ENCODE measurements at places on chromosomes 16 and 17.

DNA sequence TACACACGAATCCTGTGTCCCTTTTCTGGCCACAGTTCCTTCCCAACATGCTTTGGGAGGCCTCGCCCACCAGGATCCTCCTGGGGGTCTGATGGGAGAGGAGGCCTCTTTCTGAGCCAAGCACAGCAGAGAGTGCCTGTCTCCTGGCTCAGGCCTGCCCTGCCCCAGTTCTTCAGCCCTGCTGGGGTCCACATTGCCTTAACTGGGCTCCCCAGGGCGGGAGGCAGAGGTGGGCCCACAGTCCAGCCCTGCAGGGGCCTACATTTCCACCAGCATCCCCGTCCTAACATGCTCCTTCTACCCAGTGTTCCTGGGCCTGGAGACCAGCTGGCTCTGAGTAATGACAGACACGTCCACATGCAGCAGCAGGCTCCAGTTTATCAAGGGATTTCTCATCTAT lies 29.6 kb downstream of the WNT9B start:
- no peak for DNase-seq

DNA sequence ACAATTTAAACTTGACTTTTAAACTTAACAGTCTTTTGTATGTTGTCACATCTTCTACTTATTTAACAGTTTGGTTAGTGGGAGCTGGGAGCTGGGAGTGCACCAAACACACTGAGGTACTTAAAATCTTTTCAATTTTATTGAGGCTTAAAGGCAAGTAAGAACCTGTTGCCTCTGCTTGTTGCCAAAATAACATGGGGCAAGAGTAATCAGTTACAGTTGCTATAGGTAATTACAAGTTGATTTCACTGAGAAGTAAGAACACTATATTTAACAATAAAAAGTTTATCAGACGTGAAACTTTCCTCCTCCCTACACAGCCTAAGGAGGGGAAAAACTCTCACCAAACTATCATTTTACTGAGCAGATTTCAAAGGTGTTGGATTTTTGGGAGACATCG lies 135.2 kb downstream of the FTO start:
- no peak for DNase-seq

GRCh38 chr17:784143-784542 lies 2.0 kb downstream of the MRM3 start:
- no peak for DNase-seq

DNA sequence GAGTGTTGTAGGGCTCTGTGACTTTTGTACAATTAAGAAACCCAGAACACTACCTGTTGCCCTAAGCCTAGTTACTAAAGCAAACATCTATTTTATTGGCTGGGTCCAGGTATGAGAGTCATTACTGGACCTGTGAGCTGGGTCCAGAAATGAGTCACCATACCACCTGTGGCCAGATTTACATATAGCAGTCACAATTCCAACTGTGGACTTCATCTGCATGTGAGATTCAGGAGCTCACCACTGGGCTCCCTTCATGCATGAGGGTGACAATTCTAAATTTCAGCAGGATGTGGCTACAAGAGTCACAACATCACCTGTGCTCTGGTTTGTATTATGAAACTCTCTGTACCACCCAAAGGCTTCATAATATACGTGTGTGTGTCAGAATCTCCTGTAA lies 2038.0 kb downstream of the TP53TG3F start:
- no peak for DNase-seq

GRCh38 chr17:53219821-53220220 lies 602.9 kb upstream of the KIF2B start:
- no peak for DNase-seq

- DNase-seq = no peak
Measured at GRCh38 chr17:35315283-35315682, 58.1 kb downstream of the SLFN11 start.

DNA sequence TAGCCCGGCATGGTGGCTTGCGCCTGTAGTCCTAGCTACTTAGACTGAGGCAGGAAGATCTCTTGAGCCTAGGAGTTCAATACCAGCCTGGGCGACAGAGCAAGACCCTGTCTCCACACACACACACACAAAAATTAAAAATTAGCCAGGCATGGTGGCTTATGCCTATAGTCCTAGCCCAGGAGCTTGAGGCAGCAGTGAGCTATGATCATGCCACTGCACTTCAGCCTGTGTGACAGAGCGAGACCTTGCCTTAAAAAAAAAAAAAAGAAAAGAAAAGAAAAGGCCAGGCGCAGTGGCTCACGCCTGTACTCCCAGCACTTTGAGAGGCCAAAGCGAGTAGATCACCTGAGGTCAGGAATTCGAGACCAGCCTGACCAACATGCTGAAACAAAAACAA lies 23.9 kb downstream of the C17orf75 start:
- DNase-seq = no peak

DNA sequence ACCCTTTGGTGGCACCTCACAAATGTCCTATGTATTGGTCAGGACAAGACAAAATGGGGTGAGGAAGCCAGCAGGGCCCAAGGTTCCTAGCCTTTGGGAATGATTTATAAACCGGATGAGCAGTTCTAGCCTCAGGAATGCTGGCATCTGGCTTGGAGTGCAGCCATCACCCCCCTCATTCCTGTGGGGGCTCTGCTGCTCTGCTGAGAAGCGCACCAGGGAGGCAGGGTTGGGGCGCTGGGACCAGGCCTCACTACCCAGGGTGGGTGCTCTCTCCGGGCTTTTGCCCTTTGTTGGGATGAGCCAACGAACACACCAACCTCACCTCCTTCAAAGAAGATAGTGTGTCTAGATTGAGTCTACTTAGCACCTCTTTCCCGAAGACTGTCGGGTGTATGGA lies 39.2 kb downstream of the TMEM11 start:
- DNase-seq = no peak

DNA sequence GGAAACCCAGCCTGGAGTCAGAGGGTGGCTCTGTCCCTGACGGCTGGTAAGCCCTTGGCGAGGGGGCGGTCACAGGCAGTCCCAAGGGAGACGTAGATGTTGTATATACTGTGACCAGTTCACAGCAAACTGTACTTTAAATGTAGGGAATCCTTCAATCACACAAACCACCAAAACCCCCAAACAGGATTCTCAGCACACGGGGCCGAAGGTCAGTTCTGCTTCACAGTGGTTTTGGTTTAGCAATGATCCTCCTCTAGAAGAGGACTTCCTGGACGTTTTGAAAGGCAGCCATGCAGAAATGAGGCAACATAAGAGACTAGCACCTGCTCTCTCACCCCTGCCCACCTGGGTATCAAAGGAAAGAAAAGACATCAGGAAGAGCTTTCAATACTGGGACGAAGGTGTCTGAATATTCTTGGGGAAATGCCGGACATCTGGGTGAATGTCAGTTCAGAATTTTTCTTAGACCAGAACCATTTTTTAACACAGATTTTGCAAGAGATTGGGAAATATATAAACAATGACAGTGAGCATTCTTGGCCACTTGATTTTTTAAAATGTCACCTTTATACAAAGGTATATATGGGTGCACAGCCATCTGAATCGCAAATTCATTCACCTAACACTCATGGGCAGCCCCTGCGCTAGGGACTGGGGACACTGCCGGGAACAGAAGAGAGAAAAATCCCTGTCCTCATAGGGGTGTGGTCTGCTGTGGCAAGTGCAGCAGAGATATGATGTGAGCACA lies 74.2 kb downstream of the CRISPLD2 start:
- no peak for DNase-seq

- DNase-seq = no peak
Measured at GRCh38 chr17:81460856-81461460, 51.6 kb downstream of the ACTG1 start.

DNA sequence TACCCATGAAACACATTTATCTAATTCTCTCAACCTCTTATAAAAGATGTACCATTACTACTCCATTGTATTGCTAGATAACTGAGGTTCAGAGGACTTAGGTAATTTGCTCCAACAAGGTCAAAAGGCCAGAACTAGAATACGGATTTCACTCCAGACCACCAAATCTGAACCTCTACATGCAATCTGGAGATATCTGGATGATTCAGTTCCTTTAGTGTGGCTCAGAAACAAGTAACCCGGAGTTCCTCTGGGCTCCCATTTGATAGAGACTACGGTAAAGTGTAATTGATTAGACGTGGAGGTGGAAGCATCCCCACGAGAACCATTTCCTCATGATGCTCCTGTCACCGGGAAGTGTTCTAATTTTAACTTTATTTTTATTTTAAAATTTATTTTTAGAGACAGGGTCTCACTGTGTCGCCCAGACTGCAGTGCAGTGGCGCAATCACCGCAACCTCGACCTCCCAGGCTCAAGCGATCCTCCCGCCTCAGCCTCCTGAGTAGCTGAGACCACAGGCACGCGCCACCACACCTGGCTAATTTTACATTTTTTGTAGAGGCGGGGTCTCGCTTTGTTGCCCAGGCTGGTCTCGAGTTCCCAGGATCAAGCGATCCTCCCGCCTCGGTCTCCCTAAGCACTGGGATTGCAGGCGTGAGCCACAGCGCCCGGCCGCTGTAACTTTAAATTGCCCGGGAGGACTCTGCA lies 608 bp upstream of the COX10 start:
- DNase-seq = no peak

DNA sequence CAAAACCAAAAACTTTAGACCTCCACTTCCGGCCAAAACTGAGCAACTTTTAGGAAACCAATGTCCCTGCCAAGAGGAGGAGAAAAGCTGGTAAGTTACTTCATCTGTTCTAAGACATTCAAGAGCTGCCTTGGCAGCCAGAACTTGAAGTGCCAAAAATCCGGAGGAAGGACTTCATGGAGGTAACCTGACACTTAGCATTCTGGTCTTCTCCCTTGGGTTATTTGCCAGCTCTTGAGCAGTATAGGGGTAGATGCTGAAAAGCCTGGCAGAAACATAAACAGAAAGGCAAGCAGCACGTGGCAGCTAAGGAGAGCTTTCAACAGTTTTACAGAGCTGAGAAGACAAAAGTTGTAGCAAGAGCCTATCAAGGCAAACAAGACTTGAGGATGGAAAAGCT lies 53.2 kb downstream of the CDYL2 start:
- no peak for DNase-seq

- DNase-seq = no peak
Measured at GRCh38 chr16:67668495-67669157, 2.0 kb downstream of the C16orf86 start.

DNA sequence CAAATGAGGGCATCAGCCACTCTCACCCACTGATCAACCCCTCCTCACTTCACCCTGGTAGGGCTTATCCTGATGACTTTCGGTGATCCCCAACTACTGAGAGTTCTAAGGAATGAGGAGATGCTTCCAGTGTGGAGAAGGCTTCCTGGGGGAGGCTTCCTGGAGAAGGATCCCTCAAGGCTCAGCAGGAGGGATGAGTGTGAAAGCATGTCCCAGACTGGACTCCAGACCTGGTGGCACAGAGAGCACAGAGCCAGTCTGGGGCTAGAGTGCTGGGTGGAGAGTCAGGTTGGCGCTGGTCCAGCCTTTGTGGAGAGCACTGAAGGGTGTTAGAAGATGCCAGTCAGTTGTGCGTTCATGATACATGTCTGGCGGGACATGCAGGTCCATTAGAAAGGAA lies 53.7 kb downstream of the PLD6 start:
- no peak for DNase-seq

GRCh38 chr17:75981019-75981615 lies 2.1 kb downstream of the TEN1 start:
- no peak for DNase-seq

- no peak for DNase-seq
Measured at GRCh38 chr17:49269356-49269755, 38.8 kb upstream of the PHOSPHO1 start.

DNA sequence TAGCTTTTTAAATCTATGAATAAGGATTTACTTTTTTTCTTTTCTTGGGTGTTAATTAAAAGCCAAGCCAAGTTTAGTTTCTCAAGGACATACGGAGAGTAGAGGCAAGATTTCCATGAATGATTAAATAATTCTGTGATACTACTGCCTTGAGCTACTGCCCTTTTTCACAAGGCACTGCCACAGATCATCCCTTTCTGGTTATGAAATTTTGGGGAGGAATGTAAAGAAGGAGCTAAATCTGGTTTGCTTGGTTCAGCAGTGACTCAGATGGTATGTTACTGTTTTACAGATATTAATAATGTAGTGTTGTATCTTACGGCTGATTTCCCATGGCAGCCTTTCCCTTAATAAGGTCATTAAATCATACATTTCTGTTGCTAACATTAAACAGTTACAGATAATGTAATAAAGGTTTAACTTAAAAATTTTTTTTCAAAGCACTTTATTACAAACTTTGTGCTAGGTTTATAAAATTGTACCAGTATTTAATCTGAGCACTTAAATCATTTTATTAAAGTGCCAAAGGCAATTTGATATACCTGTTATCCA lies 2.6 kb downstream of the WSB1 start:
- DNase-seq = no peak

DNA sequence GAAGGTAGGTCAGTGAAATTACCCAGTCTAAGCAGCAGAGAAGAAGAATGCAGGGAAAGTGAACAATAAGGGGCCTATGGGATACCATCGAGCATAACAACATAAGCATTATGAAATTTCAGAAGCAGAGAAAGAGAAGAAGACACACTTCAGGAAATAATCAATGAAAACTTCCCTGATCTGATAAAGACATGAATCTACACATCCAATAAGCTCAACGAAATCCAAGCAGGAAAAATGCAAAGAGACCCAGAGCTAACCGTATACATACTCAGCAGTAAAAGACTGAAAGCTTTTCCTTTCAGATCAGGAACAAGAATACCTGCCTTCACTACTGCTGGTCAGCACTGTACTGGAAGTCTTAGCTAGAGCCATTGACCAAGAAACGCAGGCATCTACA lies 38.6 kb downstream of the WDR45B start:
- DNase-seq = no peak

DNA sequence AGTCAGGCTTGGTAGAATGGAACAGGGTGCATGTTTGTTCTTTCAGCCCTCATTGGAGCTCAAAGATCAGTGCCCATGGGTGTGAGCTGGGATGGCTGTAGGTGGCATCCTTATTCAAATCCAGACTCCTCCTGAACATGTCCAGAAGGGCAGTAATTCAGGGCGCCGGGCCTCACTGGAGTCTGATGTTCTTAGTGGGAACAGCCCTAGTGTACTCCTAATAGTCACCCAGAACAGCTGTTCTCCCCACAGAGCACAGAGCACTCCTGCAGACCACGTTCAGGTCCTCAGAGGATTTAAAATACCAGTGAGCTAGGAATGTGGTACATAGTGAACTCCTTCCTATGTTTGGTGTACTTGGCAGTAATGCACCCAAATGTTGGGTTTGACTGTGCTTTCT lies 96.2 kb downstream of the BANP start:
- no peak for DNase-seq

- no peak for DNase-seq
Measured at GRCh38 chr16:576197-576822, 6.5 kb downstream of the PIGQ start.

DNA sequence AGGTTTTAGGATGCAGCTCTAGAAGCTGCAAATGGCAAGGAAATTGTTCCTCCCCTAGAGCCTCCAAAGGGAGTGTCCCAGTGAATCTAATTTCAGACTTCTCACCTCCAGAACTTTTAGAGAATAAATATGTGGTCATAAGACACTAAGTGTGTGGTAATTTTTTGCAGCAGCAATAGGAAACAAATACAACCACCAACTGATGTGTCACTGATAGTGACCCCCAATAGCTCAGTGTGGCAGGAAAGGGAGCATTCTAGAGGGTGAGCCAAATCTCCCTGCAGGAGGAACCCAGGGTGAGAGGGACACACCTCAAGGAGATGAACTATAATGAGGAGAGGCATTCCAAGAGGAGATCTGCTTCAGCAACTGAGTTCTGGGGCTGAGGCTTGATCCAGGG lies 4.1 kb downstream of the CCL4L2 start:
- no peak for DNase-seq

GRCh38 chr17:31386542-31387075 lies 4.9 kb upstream of the RAB11FIP4 start:
- DNase-seq = no peak

- no peak for DNase-seq
Measured at GRCh38 chr17:19935169-19935568, 42.5 kb downstream of the AKAP10 start.

Data from SK-N-MC (cell line).